ENCODE measurements at places on chromosomes 12 and 14.

DNA sequence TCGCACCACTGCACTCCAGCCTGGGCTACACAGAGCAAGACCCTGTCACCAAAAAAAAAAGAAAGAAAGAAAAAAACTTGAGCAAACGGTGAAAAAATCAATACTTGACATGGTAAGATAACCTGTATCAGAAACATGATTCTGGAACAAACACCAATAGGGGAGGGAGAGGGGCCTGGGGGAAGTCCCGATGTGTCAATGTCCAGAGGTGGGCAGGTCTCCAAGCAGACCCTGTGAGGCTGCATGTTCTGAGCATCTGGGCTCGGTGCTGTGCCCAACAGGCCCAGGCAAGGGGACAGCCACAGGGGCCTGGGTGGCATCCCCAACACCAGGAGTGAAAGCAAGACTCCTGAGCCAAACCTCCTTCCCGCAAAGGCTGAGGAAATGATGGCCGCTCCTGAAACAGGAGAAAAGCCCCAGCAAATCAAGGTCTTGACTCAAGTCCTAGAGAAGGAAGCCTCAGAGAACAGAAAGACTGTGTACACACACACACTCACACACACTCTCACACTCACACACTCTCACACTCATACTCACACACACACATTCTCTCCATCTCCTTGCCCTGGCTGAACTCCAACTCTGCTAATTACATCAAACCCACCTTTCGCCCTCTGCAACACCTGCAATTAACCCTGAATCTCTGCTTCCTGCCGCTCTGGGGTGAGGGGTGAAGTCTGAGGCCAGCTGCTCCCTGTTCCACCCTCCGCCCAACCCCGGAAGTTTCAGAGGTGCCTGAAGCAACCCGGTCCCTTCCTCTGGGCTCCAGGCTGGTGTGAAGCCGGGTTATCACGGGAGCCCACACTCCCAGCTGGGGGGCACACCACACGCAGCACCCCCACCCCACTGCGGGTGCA is 20.4 kb downstream of the CCDC88C start:
- DNase-seq: no peak

DNA sequence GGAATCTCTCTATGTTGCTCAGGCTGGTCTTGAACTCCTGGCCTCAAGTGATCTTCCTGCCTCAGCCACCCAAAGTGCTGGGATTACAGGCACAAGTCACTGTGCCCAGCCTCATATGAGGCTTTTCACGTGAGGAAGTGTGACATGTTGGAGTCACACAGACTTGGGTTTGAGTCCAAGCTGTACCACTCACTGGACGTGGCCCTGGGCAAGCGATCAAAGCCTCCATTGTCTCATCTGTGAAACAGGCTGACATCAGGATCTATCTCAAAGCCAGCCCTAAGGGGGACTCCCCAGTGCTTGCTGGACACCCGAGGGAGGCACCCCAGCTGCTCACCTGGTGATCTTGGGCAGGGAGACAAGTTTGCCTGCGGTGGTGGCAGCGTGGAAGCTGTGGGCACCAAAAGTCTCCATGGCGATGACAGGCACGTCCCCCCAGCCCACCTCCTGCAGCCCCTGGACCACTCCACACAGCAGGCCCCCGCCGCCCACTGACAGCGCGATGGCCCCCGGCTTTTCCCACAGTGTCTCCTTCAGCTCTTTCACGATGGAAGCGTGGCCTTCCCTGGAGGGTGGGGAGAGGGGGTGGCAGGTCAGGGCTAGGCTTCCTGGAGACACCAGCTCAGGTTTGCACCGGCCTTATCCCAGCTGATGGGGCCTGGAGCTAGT is 6.7 kb downstream of the SDS start:
- DNase-seq: no peak

GRCh38 chr12:45298721-45299692 is 83.1 kb downstream of the ANO6 start:
- no peak for DNase-seq

DNA sequence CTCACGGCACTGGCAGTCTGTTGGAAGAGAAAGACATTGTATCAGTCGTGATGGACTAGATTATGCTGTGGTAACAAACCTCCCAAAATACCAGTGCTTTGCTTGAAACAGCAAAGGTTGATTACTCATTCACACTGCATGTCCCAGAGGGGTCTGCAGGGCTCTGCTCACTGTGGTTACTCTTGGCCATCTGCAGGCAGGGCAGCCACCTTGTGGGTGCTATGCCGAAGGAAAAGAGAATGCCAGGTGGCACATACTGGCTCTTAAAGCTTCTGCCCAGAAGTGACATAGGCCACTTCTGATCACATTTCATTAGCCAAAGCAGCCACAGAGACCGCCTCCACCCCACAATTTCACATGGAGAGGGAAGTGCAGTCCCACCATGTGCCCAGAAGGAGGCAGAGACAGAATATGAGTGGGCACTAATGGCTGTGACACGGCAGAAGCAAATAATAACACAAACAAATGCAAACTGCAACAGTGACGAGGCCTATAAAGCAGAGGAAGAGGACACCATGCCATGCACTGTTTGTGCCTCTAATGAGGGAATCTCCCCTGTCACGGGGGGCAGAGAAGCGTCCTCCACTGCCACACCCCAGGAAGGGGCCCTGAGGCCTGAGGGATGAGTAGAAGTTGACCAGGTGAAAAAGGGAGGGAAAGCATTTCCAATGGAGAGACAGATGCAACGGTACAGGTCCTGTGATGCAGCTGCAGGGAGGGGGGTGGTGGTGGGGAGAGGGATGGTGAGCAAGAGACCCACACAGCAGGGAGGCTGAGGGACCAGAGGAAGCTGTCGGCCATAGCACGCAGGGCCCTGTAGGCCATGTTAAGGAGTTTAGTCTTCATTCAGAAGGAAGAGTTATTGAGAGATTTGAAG is 51.7 kb upstream of the KICS2 start:
- no peak for DNase-seq

GRCh38 chr12:85920324-85920947 is 46.3 kb downstream of the NTS start:
- DNase-seq: no peak

DNA sequence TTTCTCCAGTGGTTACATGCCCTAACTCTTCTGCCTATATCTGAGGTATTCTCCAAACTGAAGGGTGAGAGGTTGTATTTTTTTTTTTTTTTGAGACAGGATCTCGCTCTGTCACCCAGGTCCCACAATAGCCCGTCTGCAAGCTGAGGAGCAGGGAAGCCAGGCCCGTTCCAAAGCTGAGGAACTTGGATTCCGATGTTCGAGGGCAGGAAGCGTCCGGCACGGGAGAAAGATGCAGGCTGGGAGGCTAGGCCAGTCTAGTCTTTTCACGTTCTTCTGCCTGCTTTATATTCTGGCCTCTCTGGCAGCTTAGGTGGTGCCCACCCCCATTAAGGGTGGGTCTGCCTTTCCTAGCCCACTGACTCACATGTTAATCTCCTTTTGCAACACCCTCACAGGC is 67.0 kb upstream of the DYNC1H1 start:
- DNase-seq: no peak

DNA sequence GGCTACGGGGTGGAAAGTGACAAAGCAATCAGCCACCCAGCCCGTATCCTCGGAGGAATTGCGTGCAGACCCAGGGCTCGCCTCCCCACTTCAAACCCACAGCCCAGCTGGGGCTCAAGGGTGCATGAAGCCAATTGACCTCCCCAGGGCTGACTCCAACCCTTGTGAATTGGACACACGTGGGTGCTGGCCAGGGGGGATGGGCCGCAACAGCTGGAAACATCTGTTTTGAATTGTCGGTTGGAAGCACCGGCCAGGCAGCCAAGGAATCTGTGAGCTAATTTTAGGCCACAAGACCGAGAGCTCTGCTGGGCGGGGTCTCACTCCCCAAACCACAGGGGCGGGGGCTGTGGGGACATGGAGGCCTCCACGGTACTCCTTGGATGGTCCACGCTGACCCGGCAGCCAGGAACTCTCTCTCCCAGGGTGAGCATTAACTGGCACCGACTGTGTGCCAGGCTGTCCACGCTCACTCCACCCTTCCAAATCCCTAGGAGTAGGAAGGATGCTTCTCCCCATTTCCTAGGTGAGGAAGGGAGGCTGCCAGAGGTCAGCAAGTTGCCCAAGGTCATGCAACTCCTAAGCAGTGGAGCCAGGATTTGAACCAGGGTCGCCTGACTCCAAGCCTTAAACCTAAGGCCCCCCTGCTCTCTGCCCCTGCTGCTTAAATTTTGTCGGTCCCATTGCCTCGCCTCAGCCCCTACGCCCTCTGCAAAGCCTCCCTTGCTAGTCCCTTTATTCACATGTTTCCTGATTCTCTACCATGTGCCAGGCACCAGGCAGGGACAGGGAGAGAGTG is 11.9 kb upstream of the TMEM119 start:
- DNase-seq: no peak

GRCh38 chr14:86299994-86300393 is 770.0 kb downstream of the FLRT2 start:
- DNase-seq: no peak

All from stimulated activated CD8-positive, alpha-beta memory T cell treated with anti-CD3 and anti-CD28 coated beads, Interleukin-7, amount 100 ng/mL, for 24 hours (primary cell).